SJSA1 (cell line): ENCODE measurements at places on chromosomes 16 and 17. TPM values are rescaled to one million over a fixed set of nuclear protein-coding genes. Genes with fewer than 3 reads are reported as not detected.

DNA sequence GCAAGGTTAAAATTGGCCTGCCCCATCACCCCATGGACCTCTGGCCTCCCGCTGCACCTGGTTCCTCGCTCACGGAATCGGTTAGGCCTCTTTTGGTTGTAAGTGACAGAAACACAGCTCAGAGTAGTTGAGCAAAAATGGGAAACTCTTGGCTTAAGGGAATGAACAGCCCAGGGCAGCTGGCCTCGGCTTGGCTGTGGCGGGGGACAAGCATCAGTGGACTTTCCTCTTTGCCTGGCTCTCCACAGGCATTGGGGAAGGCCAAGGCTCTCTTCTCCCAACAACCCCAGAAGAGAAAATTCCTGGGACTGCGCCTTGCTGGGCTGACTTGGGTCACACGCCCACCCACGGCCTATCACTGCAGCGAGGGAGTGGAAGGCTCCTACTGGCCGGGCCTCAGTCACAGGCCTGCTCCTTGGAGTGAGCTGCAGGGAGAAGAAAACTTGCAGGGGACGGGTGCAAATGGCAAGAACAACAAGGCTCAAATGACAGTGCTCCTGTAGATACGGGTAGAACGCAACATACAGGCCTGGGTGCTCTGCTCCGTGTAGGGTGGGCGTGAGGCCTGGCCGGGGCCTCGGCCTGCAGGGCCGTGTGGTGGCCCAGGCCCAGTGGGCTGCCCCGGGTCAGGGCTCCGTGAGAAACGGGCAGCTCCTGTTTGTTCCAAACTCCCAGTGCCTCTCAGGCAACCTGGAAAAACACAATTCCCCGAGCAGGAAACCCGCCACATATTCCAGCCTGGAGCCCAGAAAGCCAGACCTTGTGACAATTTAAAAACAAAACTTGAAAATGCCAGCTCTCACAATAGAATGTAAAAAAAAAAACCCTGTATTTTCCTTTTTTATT lies 25.0 kb upstream of the ATP2A3 start:
- H3K27ac ChIP-seq, result no peak overlapping the region
- no peaks in the 10 kb centered on the region for H3K27me3 ChIP-seq
- DNase-seq, result no peak
- H3K4me3 ChIP-seq, result no peak overlapping the region

GRCh38 chr17:32323046-32323445 lies 18.9 kb downstream of the C17orf75 start:
- H3K4me3 ChIP-seq, result no peak overlapping the region
- H3K27ac ChIP-seq, result no peak overlapping the region
- H3K27me3 ChIP-seq, result no peaks in the 10 kb centered on the region
- no peaks in the 10 kb centered on the region for H3K36me3 ChIP-seq
- no peak for DNase-seq

DNA sequence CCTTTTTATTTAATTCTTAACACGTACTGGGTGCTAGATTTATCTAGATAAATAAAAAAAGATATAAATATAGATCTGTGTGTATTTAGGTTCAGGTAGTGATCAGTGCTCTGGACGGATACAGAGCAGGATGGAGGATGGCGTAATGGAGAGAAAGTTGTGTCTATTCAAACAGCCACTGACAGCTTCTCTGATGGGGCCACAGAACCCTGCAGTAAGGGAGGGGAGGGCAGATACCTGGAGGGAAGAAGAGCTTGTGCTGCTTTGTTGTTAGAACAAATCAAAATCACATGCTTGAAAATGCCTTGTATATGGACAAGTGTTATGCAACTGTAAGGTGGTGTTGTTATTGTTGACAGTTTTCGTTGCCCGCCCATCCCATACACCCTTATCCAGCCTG lies 170.2 kb downstream of the UTP18 start:
- no peaks in the 10 kb centered on the region for H3K4me1 ChIP-seq
- no peaks in the 10 kb centered on the region for H3K36me3 ChIP-seq
- H3K4me3 ChIP-seq, result no peak overlapping the region
- no peaks in the 10 kb centered on the region for H3K27me3 ChIP-seq
- DNase-seq, result no peak

DNA sequence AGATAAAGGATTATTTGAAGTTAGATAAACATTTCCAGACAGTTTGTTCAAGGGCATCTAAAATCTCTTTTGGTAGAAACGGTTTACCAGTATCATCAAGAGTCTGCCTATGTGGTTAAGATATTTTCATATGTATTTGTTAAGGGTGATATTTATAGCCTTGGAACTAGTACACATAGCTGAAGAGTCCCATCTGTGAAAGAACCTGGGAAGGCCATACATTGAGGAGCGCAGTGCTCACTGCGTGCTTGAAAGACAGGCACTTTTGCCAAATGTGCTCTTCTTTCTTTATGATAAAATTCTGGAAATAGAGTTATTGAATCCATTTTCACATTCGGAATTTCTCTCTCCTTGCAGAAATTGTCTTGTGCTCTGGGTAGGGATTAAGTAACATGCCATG lies 7.7 kb downstream of the IGSF6 start:
- H3K36me3 ChIP-seq, result peaks cover 13% of the 10 kb centered on the region
- peaks cover 8% of the 10 kb centered on the region; the same call in 1 of the 2 replicates for H3K4me1 ChIP-seq
- H3K27ac ChIP-seq, result no peak overlapping the region

DNA sequence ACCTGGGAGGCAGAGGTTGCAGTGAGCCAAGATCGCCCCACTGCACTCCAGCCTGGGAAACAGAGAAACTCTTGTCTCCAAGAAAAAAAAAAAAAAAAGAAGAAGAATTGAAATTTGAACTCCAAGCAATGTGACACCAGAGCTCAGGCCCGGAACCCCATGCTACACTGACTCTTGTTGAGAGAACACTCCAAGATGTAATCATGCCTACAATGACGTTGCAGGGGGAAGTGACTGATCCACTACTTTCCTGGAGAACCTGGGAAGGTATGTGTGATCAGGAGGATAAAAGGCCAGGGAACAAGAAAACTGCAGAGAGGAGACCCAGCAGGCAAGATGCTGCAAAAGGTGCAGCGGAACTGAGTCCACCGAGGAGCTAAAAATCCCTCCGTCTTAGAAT lies 57.9 kb downstream of the ADCY9 start:
- no peak overlapping the region for H3K27ac ChIP-seq
- DNase-seq, result no peak
- no peaks in the 10 kb centered on the region; the same call in 1 of the 2 replicates for H3K36me3 ChIP-seq
- no peak overlapping the region for H3K4me3 ChIP-seq
- no peaks in the 10 kb centered on the region for H3K27me3 ChIP-seq
- peaks cover 27% of the 10 kb centered on the region for H3K4me1 ChIP-seq

DNA sequence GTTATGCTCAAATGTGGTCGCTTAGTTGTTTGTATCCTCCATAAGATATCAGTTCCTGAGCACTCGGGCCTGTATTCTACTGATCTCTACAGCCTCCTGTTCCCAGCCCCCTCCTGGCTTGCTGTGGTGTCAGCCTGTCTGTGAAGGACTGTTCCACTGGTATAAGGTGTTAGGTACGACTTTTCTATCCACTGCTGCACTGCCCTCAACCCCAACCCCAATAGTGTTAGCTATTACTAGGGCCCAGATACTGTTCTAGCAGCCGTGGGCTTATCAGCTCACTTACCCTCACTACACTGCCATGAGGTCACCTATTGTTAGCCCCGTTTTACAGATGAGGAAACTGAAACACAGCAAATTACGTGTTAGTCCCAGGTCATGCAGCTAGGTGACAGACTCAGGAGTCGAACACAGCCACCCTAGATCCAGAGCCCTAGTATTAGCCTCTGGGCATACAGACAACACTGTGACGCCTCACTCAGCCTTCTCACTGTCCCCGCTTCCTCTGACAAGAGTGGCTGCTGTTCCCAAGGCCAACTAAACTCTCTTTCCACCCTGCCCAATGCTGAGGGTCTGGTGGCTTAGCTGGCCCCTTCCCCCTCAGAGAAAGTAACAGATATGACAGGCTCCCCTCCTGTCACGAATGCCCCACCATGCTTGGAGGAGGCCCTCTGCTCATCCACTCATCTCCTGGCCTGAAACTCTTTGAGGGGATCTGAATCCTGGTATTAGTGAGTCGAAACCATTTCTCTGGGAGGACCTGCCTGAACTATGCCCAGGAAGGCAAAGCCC lies 25.6 kb upstream of the ZNF652 start:
- no peak for DNase-seq
- peaks cover 5% of the 10 kb centered on the region; the same call in 1 of the 2 replicates for H3K27me3 ChIP-seq
- H3K4me1 ChIP-seq, result peaks cover 20% of the 10 kb centered on the region
- H3K4me3 ChIP-seq, result no peak overlapping the region
- no peaks in the 10 kb centered on the region for H3K36me3 ChIP-seq
- no peak overlapping the region for H3K27ac ChIP-seq

DNA sequence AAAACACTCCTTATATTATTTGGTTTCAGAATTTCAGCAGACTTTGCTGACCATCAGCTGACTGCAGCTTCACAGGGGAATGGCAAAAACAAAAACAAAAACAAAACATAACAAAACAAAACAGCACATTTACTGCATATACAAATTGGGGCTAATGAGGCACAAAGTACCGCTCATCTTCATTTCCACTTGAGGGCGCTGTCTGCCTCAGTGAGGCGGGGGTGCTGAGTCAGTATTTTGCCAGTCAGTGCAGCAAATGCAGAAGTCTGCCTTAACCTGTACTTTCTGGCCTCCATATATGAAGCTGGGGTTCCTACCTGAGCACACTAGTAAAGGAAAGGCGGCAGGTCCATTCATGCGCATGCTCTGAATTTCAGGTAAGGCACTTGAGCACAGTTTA lies 13.5 kb upstream of the DYNLRB2 start:
- H3K4me1 ChIP-seq, result no peaks in the 10 kb centered on the region
- no peak overlapping the region for H3K4me3 ChIP-seq
- H3K27me3 ChIP-seq, result no peaks in the 10 kb centered on the region; the same call in 1 of the 2 replicates
- no peak overlapping the region for H3K27ac ChIP-seq

- H3K4me1 ChIP-seq, result peaks cover 10% of the 10 kb centered on the region
- H3K27me3 ChIP-seq, result no peaks in the 10 kb centered on the region
- H3K36me3 ChIP-seq, result peaks cover 13% of the 10 kb centered on the region; the same call in 1 of the 2 replicates
- DNase-seq, result no peak
Measured at GRCh38 chr16:27701381-27701780, 151.4 kb downstream of the KATNIP start.

GRCh38 chr17:50074227-50074626 lies 18.3 kb downstream of the ITGA3 start:
- peaks cover 96% of the 10 kb centered on the region for H3K36me3 ChIP-seq
- no peak overlapping the region for H3K4me3 ChIP-seq
- no peaks in the 10 kb centered on the region for H3K27me3 ChIP-seq
- H3K27ac ChIP-seq, result no peak overlapping the region
- H3K4me1 ChIP-seq, result no peaks in the 10 kb centered on the region
- DNase-seq, result no peak

GRCh38 chr17:79183293-79184158 lies 108.9 kb downstream of the ENGASE start:
- no peak for DNase-seq
- no peak overlapping the region for H3K4me3 ChIP-seq
- H3K27ac ChIP-seq, result no peak overlapping the region
- peaks cover 95% of the 10 kb centered on the region for H3K27me3 ChIP-seq

DNA sequence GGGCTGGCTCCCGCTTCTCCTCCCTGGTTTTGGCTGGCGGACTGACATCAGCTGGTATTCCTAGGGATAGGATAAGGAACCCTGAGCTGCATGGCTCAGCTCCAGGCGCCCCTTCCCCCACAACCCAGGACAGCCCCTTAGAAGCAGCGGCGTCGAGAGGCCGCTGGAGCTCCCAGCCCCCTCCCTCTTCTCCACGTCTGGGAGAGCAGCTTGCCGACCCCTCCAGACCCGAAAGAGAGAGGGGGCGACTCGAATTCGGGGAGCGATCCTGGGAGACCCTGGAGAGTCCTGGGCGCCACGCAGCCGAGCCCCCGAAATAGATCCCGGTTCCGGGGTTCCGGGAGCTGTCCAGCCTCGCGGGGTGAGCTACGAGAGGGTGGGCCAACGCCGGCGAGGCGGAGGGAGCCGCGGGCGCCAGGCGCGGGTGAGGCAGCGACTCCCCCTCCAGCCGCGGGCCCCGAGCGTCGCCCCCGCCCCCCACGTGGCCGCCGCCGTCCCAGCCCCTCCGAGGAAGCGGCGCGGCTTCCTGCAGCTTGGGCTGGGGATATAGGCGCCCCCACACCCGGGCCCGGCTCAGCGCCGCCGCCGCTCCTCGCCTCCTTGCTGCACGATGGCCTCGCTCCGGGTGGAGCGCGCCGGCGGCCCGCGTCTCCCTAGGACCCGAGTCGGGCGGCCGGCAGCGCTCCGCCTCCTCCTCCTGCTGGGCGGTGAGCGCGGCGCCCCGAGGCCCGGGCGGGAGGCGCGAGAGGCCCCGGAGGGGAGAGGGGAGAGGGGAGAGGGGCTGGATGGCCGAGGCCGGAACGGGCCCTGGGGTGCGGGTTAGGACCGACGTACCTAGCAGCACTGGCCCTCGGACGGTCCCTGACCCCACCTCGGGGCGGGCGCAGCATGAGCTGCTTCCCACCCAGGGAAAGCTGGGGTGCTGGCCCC lies at the start of gene RAMP2:
TSS of gene RAMP2 (plus strand) at position 576 of the 930 bp plus-strand sequence. CDS start at position 611, 35 bp downstream.
- H3K27ac ChIP-seq, result no peak within 1 kb of the TSS
- H3K4me3 ChIP-seq, result peak within 1 kb of the TSS; percentile 35
- H3K27me3 ChIP-seq, result peaks cover 24% of the 10 kb centered on the region
- H3K4me1 ChIP-seq, result peaks cover 16% of the 10 kb centered on the region

DNA sequence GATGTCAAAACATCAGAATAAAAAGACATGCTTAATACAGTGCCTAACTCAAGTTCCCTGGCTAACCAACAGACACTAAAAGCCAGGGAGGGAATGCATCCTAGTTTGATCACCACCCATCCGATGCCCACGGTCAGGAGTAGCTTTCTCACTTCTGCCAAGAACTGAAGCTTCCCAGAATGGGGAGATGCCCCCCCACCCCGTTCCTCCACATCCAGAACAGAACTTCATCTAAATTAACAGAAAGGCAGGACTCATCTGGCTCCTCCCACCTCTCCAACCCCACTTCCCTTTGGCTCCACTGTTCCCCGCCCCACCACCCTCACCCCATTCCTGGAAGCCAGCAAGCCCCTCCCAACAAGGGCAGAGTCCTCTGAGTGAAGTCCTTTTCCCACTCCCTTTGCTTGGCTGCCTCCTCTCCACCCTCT lies 33.7 kb downstream of the GDE1 start:
- H3K27me3 ChIP-seq, result no peaks in the 10 kb centered on the region
- H3K4me1 ChIP-seq, result no peaks in the 10 kb centered on the region

TP53TG3 gene
- not detected in 2 replicates for total RNA-seq

USP31 gene
- total RNA-seq, result 4.1 and 6.1 TPM in 2 replicates

CTRL gene
- 0.09 and 0.29 TPM in 2 replicates for total RNA-seq

CWC25 gene
- total RNA-seq, result 6.6 and 11.3 TPM in 2 replicates

RIPOR1 gene
- total RNA-seq, result 20.1 and 24.8 TPM in 2 replicates

CD19 gene
- total RNA-seq, result not detected in 2 replicates

GP1BA gene
- total RNA-seq, result not detected in 2 replicates
